ENCODE measurements at places on chromosomes 12 and 14.
A peak's percentile ranks its signal among the peaks of the same experiment; 100 is the strongest.

DNA sequence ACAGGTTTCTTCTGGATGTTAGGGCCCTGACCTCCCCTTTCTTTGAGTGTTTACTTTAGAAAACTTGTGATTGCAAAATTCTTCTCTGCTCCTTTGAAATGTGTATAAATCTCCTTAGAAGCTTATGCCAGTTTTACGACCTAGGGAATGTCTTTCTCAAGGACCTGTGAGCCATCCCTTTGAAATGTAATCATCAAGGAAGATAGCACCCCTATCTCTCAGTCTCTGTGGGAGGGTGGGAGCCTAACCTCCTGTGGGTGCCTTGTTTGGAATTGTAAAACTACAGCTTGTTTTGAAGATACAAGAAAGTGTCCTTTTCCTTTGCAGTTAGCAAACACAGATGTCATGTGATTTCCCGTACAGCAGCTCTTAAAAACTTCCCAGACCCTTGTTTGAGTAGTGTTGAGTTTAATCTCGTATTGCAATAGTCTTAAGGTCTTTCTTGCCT is 3.3 kb downstream of the OR10AD1 start:
- DNase-seq = no peak

DNA sequence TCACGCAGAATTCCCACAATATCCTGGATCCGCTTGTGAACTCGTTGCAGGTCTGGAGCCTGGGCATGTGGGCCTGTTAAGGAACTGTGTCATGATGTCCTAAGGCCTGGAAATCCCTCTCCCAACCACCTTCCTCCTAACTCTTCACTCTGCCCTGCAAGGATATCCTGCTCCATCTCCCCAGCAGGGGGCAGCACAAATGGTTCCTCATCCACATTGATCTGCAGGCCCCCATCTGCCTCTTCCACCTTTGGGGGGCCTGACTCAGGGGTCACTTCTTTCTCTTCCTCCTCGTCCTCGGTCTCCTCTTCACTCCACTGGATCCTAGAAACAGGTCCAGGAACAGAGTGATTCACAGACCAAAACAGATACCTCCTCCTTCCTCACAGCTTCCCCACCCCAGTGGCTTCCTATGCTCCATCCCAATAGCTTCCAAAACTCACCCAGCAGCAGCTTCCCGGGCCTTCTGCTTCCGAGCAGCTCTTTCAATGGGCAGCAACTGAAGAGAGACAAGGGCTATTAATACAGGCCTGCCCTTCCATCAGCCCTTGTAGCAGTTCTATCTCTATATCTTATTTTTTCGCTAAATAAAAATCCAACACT is 4.5 kb downstream of the NOP2 start:
- peak; percentile 61 for DNase-seq

- no peak for DNase-seq
Measured at GRCh38 chr12:7303230-7303629, 642 bp upstream of the ACSM4 start.

DNA sequence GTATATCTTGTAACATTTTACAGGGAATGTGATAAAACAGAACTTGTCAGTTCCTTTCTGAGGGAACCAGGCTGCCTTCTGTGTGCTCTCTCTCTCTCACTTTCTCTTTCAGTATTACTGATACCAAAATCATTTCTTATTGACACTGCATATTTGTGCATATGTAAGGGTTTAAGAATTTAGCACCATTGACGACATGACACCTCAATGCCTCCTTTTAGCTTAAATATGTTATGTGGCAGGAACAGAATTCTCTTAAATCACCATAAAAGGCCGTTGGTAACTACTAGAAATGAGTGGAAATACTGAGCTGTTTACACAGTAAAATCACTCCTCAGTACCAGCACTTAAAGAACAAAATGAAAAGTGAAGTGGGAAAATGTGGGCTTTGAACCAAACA is 457.7 kb upstream of the SYT1 start:
- DNase-seq = no peak

GRCh38 chr14:101559250-101559623 is 2.1 kb upstream of the DIO3 start:
- no peak for DNase-seq

DNA sequence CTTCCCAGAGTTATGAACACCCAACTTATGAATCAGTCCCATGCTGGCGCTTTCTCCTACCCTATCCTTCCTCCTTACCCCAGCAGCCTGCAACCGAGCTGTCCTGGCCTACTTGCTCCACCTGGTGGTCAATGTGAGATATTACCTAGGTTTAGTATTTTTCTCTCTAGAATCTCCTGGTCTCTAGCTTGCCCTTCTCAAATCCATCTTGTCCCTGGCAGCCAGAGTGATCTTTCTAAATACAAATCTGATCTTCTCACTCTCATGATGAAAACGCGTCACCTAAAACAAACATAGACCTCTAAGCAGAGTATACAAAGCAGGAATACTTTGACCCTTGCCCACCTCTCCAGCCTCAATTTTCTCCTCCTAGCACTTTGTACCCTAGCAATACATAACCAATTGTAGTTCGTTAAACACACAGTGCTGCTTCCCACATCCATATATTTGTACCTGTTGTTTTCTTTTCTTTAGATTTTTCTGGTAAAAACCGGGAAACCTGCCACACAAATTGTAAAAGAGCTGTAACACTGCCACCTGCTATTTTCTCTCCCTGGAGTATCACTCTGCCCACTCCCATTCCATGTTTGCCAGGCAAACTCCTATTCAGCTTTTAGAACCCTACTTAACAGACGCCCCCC is 20.0 kb upstream of the TCP11L2 start:
- no peak for DNase-seq

- DNase-seq = no peak
Measured at GRCh38 chr12:23949348-23950209, at the start of gene SOX5. Gene SOX5, minus strand, starts transcription at chr12:23949670. Its CDS starts 69 bp downstream, at chr12:23949601.

- no peak for DNase-seq
Measured at GRCh38 chr12:48750215-48750614, 33.7 kb upstream of the CCNT1 start.

All from stimulated activated CD8-positive, alpha-beta memory T cell treated with anti-CD3 and anti-CD28 coated beads, Interleukin-7, amount 100 ng/mL, for 1 hour (primary cell).